ENCODE measurements at places on chromosomes 2 and 18.

GRCh38 chr2:149613704-149614103 lies 26.1 kb upstream of the MMADHC start:
- no peak for DNase-seq

DNA sequence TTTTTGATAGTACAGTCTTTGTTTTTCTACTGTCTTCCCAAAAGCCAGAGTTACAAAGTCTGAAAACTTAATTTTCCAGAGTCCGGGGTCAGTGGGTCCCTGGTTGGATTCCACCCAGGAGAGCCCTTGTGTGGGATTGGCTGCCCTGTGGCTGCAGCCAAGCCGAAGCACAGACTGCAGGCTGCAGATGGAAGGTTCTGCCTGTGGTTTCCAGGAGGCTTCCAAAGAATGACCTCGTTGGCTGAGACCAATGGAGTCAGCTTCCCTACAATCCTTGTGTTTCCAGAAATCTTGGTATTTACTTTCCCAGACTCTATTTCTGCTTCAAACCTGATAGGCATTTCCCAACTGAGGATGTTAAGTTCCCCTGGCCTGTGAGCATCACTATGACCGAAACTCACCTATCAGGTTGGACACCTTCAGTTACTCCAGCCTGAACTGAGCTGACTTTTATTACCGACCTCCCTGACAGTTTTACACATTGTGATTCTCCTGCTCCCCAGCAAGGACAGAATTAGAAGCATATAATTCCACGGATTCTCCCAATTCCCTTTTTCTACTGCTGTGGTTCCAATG lies 117.5 kb upstream of the CCDC68 start:
- DNase-seq: no peak

DNA sequence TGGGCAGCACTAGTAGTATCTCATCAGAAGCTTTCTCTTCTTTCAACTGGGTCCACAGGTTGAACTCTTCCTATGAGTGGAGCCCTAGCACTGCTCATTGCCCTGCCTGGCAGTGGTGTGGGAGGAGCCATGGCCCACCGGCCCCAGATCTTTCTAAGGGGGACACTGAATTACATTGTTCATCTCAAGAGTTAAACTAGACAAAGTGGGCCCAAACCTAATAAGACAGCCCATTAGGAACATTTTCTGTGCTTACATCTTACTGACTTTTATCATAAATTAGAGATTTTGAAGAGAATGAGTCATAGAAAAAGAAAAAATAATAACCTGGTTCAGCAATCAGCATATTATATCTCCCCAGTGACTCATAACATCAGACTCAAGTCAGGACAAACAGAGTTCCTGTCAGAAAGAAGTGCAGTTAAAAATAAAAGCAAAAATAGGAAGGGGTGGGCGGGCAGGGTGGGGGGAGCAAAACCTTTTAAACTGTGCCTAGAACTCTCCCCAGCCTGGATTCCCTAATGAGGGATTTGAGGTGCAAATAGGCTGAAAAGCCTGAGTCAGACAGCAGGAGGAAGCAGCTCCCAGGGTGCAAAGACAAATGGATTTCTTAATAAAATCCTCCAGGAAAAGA lies 161.6 kb upstream of the TRIB2 start:
- DNase-seq: no peak

- DNase-seq: no peak
Measured at GRCh38 chr2:231297108-231297908, 98.2 kb upstream of the B3GNT7 start.

DNA sequence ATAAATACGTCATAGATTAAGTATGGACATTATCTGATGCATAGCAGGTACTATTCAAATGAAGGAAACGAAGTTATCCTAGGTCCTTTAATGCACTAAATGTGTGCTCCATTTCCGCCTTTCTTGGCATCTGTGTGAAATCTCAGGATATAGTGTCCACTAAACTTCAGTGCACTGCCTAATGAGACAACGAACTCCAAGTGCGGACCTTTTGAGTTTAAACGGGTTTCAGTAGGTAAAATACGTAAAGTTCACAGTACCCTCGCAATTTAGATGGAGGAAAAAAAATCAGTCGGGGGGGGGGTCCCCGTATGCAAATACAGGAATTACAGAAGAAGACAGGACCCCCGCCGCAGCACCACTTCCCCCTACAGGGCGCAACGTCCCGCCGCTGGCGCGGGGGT lies 729 bp upstream of the REL start:
- DNase-seq: no peak

DNA sequence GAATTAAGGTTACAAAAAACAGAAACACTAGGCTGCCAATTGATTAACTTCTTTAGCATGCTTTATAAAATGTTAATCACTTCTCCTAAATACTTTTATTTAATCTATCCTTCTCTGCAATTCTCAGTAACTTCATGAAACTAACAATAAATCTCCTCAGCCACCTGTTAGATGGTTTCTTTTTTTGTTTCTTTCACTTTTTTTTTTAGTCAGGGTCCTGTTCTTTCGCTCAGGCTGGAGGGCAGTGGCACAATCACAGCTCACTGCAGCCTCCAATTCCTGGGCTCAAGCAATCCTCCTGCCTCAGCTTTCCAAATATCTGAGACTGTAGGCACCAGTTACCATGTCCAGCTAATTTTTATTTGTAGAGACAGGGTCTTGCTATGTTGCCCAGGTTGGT lies 213.4 kb upstream of the STK17B start:
- DNase-seq: no peak

DNA sequence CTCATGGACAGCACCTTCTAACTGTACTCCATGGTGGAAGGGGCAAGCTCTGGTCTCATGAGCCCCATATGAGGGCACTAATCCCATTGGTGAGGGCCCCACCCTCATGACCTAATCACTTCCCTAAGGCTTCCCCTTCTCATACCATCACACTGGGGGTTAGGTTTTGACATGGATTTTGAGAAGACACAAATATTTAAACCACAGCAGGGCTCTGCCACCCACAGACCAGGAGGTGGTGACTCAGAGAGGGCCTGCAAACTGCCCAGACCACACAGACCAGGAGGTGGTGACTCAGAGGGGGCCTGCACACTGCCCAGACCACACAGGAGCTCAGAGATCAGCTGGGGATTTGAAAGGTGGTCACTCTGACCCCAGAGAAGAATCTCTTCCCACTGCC lies 222.0 kb downstream of the KLHL29 start:
- no peak for DNase-seq

DNA sequence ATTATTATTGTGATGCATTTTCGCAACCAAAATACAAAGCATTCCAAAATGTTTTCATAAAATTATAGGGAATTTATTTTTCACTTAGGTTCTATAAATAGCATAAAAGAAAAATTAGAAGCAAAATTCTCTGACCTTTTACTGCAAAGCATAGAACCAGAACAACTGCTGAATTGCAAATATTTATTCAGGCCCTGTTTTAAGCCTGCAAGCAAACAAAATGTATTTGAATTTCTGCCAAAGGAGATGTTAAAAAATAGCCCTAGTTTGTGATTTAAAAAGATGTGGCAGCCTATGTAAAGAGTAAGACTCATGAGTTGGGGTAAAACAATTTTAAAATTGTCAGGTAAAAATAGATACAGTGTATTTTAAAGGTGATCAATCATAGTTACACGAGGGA lies 138.1 kb downstream of the KCNJ3 start:
- DNase-seq: no peak

DNA sequence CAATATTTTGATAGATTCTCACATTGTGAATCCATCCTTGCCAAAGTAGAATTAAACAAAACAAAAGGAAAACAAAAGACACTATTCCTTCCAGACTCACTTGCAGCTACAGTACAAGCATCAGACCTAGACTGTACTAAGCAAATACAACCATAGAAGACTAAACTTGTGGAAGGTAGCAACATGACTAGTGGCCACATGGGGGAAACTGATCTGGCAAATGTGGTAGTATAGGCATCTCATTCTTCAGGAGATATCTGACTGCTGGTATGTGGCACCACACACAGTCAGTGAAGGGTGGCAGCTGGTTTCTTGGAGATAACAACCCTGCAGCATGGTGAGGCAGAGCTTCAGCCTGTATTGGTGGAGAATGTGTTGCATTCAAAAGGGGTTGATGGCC lies 81.0 kb upstream of the ACVR2A start:
- DNase-seq: no peak

- DNase-seq: no peak
Measured at GRCh38 chr18:39620551-39621168, 2055.1 kb upstream of the CELF4 start.

DNA sequence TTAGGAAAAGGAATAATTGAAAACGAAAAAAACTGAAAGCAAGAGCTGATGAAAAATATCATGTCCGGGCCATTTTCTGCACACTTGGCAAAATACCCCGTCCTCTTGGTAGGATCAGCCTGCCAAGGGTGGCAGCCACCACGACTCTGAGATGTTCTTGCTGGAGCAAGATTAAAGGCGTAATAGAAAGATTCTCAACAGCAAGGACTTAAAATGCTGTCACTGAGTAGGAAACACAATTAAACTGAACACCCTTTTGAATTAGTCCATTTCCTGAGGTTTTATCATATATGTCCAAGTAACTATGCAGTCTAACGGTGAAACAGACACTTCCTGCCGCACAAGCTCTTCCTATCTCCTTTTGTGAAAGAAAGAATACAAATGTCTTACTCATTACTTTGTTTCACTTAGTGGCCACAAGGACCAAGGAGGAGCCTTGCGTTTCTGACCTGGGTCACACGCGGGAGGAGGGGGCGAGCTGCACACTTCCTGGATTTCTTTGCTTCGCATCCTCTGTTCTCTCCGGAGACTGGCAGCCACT lies 222.7 kb downstream of the PIEZO2 start:
- DNase-seq: no peak

DNA sequence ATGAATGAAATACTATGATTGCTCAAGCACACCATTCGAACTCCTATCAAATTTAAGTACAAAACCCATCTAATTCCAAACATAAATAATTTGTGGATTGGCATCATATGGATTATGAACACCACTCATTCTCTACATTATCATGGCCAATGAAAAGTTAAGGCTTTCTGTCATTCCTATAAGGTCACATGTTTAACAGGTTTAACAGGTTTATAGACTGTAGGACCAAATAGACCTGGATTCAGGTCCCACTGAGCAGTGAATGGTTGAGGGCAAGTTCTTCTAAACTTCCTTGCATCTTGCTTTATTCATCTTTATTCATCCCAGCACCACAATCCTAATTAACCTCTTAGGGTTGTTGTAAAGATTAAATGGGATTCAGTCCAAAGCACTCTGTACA lies 33.4 kb downstream of the FBXO36 start:
- DNase-seq: no peak

GRCh38 chr2:5164776-5165525 lies 527.2 kb upstream of the SOX11 start:
- DNase-seq: no peak

DNA sequence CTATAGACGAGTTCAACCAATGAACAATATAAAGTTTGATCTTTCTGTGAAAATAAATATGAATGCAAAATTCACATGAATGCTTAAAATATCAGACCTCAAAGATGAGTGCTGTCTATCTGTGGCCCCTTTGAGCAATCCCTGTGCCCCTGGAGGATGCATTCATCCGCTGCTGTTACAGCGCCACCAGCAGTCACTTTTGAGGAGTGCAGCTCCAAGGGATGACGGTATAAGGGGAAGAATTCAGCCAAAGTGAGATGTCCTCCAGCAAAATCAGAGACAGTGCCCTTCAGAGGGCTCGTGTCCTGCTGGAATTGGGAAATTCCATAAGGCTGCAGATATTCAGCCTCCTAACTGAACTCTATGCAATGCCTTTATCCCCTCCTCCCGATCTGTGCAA lies 12.0 kb upstream of the CHRNA1 start:
- DNase-seq: no peak

DNA sequence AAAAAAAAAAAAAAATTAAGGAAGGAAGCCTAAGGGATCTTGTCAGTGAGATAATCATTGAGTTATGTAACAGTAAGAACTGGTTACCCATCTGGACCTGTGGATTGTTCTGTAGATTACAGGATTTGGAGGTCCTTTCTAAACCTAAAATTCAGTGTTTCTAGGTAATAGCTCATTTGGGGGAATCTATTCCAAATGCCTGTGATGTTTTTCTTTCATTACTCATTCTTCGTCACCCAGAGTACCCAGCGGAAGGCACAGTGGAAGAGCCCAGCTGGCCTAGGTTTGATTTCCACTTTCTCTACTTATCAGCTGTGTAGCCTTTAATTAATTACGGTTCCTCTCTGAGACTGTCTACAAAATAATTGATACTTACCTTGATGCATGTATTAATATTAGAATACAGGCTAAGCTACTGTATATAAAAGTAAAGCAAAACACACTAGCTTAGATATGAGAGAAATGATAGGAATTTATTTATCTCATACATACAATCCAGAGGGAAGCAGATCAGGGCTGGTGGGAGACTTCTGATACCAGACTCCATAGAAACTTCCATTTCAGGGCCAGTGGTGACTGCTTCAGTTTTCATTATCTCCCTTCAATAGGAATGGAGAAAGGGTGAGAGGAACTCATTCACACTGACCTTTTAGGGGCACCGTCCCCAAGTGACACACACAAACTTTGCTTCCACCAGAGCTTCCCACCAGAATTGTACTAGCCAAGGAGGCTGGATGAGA lies 115.8 kb upstream of the NOSTRIN start:
- no peak for DNase-seq

DNA sequence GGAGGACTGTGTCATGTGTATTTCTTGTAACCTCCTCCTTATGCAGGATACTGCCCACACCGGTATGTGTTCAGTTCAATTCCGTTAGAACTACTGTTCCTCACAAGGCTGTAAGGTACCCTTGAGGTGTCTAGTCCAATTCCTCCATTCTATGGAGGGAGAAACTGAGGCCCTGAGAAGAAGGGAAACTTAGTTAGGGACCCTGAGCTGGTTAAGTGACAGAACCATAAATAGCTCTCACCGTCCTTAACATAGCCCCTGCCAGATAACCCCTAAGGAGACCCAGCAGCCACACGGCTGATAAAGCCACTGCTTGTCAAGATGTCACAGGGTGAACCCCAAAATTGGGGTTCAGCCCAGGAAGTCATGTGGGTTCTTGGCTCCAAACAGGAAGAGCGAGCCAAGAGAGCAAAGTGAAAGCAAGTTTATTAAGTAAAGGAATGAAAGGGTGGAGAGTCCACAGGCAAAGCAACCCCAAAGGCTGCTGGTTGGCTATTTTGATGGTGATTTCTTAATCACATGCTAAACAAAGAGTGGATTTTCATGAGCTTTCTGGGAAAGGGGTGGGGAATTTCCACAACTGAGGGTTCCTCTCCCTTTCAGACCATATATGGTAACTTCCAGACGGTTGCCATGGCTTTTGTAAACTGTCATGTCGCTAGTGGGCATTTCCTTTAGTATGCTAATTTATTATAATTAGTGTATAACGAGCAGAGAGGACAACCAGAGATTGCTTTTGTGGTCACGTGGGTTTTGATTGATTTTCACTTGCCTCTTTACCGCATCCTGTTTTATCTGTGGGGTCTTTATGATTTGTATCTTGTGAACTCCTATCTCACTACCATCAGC lies 83.4 kb upstream of the RTN4 start:
- DNase-seq: peak; percentile 87

GRCh38 chr2:238922435-238922834 lies 74.5 kb downstream of the TWIST2 start:
- no peak for DNase-seq

Data from T-helper 1 cell (primary cell).